ENCODE measurements at places on chromosomes 11 and 22.

GRCh38 chr22:20226077-20226716 is 41.9 kb downstream of the RTN4R start:
- DNase-seq: no peak

- DNase-seq: no peak
Observed at GRCh38 chr22:39528080-39528661, 4.4 kb downstream of the RPS19BP1 start.

DNA sequence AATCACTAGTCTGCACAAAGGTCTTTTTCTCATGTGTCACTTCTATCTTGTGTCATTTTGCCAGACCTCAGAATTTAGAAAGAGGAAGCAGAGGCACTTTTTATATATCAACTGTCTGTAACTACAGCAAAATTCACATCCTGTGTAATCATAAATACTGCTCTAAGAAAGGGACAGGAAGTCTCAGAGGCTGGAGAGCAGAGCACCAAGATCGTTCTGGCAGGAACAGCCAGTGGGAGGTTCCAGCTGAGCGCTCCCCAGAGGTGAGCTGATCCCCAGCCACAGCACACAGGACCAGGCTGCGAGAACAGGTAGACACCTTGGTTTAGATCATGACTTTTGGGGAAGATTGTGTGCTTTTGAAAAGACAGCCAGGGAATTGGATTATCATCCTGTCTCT is at the start of gene MS4A7:
Gene MS4A7 (plus strand): TSS at position 179 of the 400 bp plus-strand sequence. CDS start 4,610 bp downstream, outside the sequence.
- DNase-seq: no peak

DNA sequence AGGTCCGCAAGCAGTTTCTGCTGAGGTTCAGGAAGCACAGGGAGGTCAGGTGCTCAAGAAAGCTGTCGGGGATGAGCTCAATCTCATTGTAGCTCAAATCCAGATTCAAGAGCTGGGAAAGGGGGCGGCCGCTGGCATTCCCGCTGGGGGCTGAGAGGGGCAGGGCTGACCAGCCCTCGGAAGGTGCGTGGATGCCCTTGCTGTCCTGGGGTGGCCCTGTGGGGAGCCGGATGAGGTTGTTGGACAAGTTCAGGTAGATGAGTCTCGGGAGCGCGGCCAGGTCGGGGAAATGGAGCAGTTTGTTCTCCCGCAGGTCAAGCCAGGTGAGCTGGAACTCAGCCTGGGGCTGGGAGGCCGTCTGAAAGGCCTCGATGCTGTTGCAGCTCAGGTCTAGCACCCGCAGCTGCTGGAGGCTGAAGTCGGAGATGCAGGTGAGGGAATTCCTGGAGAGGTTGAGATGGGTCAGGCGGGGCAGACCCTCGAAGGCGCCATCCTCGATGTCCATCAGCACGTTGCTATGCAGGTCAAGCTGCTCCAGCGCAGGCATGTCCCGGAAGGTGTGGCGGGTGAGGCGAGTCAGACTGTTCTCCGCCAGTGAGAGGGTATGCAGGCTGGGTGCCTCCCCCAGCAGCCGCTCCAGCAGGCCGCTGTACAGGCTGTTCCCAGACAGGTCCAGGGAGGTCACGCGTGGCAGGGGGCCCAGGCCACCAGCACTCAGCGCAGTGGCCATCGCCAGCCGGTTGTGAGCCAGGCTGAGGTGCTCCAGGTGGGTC is 9.8 kb downstream of the LRRC32 start:
- no peak for DNase-seq

GRCh38 chr11:120249279-120250262 is 9.6 kb downstream of the POU2F3 start:
- no peak for DNase-seq

DNA sequence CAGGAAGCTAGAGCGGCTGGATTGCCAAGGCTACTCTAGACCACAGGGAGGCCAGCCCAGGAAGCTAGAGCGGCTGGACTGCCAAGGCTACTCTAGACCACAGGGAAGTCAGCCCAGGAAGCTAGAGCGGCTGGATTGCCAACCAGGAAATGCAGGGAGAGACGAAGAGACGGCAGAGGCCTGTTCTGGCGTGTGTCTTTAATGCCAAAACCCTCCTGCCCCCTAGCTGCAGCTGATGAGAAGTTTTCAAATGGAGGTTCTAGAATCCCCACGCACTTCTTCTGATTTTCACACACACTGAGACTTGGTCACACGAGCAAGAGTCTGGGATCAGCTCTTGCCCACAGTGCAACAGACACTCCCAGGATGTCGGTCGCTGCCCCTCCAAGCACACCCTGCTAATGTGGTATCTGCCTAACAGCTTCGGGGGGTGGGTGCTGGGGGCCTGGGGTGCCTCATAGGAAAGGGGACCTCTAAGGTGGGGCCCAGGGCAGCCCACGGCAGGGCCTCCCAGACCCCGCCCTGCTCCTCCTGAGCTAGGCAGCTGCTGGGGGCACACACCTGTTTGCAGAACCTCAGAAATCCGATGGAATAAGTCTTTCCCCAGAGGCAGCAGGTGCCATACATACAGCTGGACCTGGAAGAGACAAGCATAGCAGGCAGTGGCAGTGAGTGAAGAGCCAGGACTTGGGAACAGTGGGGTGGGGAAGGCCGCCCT is 28.5 kb downstream of the MAFF start:
- peak; percentile 63 for DNase-seq

DNA sequence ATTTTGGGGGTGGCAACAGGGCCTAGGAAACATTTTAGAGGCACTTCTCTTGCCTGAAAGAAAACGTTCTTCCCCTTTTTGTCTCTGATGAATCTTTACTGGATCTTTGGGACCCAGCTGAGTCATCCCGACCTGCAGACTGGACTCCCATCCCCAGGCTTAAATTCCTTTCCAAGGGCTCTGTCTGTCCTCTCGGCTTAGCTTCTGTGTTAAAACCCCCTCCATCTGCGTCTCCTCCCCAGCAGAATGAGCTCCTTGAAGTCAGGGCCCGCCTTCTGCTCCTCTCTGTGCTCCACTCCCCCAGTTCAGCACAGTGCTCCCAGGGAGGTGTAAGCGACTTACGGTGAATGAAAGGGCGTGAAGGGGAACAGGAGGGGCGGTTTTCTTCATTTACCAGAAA is 895 bp upstream of the DAGLA start:
- no peak for DNase-seq

DNA sequence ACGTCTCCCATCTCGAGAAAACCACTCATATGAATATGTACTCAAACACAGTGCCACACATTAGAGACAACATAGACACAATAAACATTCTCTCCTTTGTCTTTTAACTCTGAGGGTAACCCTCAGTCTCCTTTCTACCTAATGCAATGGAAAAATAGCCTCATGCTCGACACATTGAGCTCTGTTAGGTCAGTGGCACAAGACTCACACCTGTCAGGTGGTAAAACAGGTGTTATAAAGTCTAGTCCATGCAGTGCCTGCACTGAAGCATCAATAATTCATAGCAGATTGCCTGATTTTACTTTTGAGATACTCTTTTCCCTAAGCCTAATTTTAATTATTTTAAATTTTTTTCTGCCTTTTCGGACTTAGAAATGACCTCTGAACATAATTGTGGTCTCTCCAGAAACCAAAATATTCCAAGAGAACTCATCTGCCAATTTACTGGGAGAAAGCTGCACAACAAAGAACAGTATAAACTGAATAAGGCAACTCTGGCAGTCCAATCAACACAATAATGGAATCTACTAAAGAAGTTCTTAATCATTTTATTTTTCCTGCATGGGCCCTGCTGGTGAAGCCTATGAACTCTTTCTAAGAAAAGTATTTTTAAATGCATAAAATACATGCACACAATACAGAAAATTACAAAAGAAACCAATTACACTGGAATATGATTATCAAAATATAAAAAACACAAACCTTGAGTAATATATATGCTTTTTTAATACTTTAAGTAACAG is 9.9 kb downstream of the RDX start:
- DNase-seq: no peak

GRCh38 chr11:122115524-122116379 is at the start of gene BLID:
Gene BLID, minus strand, starts transcription at chr11:122116215. Its CDS starts 293 bp downstream, at chr11:122115922.
- DNase-seq: no peak

DNA sequence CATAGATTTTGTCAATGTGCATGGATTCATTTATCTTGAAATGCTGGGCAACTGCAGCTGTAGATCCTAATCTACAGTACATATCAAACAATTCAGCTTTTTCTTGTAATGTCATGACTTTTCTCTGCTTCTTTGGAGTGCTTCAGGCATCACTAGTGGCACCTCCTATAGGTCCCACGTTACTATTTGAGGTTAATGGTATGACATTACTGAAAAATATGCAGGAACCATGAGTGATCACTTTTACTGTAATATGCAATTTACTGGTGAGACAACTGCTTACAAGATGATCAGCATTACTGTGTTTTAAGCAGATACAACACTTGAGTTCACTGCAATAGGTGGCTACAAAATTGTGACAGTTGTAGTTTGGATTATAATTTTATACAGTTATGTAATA is 3.0 kb downstream of the CENATAC start:
- DNase-seq: no peak

DNA sequence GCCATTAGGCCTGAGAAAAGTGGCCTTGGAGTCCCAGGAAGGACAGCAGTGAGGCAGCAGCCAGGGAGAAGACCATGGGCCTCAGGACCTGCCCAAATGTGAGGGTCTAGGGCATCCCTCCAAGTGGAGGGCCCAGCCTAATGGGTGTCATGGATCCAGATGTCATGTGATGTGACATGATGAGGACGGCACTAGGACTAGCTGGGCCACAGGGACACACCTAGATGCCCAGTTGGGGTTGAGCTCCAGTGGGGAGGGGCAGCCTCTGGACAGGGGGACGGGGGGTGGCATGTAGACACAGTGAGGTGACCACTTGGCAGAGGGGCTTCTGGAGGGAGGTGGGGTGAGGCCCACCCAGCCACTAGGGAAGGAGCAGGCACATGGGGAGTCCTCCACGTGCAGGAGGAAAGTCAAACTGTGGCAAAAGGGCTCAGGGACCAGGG is 5.4 kb downstream of the SCARF2 start:
- no peak for DNase-seq

- DNase-seq: no peak
Observed at GRCh38 chr11:362642-363442, 6.5 kb upstream of the B4GALNT4 start.

DNA sequence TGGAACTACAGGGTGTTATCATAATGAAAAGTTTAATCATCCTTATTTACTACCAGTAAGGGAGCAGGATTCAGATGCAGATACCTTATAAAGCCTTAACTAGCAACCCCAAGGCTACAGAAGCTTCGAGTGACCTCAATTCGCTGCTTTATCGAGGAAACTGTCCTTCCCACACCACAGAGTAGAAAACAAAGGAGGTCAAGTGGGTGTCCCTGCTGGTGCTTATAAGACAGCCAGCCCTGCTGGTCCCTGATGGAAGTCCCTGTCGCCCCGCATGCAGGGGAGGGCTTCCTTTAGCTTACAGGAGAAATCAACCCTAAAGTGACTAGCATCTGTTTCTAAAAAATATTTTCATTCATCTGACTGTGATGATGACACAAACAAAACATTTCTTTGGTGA is 7.3 kb downstream of the MN1 start:
- no peak for DNase-seq

- DNase-seq: no peak
Observed at GRCh38 chr11:35163702-35164496, 24.9 kb downstream of the CD44 start.

DNA sequence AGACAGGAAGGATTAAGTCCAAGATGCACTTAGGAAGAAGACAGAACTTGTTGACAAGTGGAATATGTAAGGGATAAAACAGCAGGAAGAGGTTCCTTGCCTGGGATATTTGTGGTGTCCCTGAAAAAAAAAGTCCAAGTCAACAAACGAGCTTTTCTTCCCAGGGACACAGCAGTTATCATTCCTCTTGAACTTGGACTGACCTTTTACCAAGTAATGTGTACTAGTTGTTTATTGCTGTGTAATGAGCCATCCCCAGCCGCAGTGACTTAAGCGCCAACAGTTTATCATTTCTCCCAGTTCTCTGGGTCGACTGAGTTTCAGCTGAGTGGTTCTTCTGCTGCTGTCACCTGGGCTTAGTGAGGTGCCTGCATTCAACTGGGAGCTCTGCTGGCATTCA is 37.0 kb downstream of the KREMEN1 start:
- no peak for DNase-seq

DNA sequence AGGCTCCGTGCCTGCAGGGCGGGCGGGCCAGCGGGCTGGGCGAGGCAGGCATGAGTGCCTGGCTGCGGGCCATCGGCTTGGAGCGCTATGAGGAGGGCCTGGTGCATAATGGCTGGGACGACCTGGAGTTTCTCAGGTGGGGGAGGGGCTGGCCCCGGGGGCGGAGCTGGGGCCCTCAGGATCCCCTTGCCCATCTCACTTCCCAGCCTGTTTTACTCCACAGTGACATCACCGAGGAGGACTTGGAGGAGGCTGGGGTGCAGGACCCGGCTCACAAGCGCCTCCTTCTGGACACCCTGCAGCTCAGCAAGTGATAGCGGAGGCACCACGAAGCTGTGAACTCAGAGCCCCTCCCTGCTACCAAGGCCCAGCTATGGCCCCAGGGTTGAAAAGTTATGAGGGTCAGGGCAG is 5.9 kb downstream of the PHOX2A start:
- DNase-seq: peak; percentile 71

DNA sequence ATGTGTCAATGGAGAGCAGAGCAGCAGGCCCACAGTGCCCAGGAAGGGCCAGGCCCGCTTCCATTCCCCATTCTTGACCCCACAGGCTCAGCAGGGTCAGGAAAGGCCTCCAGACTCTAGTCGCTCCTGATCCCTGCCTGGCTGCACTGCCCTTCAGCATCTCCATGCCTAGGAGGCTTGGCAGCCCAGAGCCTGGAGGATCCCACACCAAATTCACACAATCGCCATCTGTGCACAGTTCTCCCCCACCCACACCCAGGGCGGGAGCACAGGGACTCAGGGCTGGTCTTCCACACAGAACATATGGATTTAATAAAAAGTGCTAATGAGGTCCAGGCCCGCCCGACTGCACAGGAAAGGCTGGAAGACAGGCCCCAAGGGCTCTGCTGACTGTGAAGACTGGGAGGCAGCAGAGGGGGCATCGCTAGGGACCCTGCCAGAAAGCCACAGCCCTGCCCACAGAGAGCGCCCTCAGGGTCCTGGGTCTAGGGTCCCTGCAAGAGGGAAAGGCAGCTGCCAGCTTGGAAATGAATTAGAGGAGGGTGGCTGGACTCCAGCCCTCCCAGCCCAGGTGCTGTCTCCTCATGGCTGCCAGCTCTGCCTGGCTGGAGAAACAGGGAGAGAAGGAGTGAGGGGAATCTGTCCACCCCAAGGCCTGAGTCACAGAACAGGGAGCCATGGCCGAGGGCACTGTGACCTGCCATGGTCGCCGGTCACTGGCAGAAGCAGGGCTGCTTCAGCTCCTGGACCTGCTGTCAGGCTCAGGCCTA is 39.7 kb downstream of the DKK3 start:
- DNase-seq: no peak

Measured in frontal cortex (tissue), 4 donors.